IMR-90 (cell line): ENCODE measurements at places on chromosomes 5 and 9.
A peak's percentile ranks its signal among the peaks of the same experiment; 100 is the strongest.

- no peaks in the 10 kb centered on the region for H3K36me3 ChIP-seq
- H3K4me1 ChIP-seq, result no peaks in the 10 kb centered on the region; the same call in 1 of the 2 replicates
- DNase-seq, result no peak
Measured at GRCh38 chr5:10868956-10869355, 107.9 kb upstream of the DAP start.

- DNase-seq, result no peak
- H3K4me1 ChIP-seq, result peaks cover 10% of the 10 kb centered on the region
- no peak overlapping the region for H3K4me3 ChIP-seq
- H3K27me3 ChIP-seq, result no peaks in the 10 kb centered on the region
- H3K36me3 ChIP-seq, result no peaks in the 10 kb centered on the region
Measured at GRCh38 chr5:90939211-90939610, 380.6 kb downstream of the ADGRV1 start.

DNA sequence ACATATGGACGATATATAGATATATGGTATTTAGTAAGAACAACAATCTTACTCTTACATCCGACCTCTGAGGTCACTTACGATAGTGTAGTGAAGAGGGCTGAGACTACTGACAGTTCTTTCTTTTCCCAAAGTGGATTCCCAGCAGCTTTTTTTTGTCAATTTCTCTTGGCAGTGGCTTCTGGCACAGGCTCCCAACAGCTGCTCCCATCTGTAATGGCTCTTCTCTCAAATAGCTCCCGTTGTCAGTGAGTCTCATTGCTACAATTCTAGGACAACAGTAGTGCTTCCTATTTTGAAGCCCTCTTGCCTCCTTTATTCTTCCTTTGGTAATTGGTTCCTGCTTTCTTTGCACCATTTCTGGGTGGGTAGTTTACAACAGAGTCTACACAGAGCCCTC is 68.4 kb downstream of the SLC25A46 start:
- peak; percentile 19 for DNase-seq
- no peak overlapping the region for H3K27ac ChIP-seq
- no peaks in the 10 kb centered on the region for H3K36me3 ChIP-seq
- no peaks in the 10 kb centered on the region for H3K4me1 ChIP-seq

DNA sequence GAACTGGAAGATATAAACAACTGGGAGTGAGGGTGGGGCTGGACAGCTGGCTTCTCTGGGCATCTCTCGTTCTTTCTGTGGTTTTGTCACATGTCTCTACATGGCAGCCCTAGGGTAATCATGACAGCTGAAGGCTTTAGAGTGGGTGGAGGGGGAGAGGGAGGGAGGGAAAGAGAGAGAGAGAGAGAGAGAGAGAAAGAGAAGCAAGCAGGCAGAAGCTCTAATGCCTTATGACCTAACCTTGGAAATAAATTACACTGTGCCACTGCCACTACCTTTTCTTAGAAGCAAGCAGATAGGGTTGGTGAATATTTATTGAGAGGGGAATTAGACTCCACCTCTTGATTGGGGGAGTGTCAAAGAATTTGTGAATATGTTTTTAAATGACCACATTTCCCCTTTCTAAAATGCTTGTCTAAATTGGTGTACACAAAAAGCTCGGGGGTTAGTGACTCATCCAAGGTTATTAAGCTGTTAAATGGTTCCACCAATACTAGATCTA is 2.6 kb upstream of the DAPK1 start:
- no peaks in the 10 kb centered on the region for H3K4me1 ChIP-seq
- DNase-seq, result no peak
- peaks cover 23% of the 10 kb centered on the region; the same call in 1 of the 2 replicates for H3K27me3 ChIP-seq
- H3K4me3 ChIP-seq, result no peak overlapping the region

DNA sequence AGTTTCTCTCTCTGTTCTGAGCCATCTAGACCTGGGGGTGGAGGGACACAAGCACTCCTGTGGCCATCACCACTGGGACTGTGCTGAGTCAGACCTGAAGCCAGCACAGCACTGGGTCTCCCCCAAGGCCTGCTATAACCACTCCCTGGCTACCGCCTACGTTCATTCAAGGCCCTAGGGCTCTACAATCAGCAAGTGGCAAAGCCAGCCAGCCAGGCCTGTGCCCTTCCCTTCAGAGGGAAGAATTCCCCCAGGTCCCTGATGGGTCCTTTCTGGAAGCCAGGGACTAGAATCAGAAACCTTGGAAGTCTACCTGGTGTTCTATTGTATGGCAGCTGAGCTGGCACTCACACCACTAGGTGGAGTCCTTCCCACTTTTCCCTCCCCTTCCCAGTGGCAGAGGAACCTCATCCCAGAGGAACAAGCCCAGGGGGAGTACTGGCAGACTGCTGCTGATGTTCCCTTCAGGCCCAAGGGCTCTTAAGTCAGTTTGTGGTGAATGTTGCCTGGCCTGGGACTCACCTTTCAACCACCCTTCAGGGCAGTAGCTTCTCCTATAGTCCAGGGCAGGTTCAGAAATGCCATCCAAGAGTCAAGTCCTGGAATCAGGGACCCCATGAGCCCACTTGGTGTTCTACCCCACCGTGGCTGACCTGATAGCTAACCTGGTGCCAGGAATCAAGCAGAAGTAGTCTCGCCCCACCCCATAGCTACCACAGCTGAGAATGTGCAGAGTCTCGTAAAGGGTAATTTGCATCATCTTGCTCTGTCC is 20.0 kb downstream of the JMY start:
- DNase-seq, result peak; percentile 46
- H3K27me3 ChIP-seq, result no peaks in the 10 kb centered on the region
- no peaks in the 10 kb centered on the region for H3K4me1 ChIP-seq
- no peak overlapping the region for H3K4me3 ChIP-seq
- no peak overlapping the region for H3K27ac ChIP-seq

- H3K36me3 ChIP-seq, result no peaks in the 10 kb centered on the region
- H3K27me3 ChIP-seq, result no peaks in the 10 kb centered on the region
- H3K27ac ChIP-seq, result no peak overlapping the region
- no peak for DNase-seq
Measured at GRCh38 chr5:136894070-136894469, 528.7 kb upstream of the TRPC7 start.
